ENCODE measurements at places on chromosomes 1 and 21.

DNA sequence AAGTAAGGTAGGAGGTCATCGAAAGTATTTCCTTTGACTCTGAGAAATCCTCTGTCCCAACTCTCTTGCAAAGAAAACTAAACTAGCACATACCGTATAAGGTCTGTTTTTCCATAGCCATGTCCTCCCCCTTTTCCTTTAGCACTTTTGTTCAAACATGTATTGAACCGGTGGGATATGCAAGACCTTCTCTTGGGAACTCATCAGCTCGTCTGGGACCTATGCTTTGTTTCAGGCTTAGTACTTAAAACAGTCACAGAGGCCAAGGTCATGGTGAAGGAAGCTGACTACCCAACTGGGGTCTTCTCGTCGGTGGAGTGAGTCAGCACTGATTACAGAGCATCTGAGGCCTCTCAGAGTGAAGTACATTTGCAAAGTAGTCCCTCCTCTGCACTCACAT is 185.0 kb downstream of the ZBTB18 start:
- no peak for DNase-seq

GRCh38 chr1:82018319-82018718 is 217.6 kb downstream of the ADGRL2 start:
- DNase-seq, result no peak

DNA sequence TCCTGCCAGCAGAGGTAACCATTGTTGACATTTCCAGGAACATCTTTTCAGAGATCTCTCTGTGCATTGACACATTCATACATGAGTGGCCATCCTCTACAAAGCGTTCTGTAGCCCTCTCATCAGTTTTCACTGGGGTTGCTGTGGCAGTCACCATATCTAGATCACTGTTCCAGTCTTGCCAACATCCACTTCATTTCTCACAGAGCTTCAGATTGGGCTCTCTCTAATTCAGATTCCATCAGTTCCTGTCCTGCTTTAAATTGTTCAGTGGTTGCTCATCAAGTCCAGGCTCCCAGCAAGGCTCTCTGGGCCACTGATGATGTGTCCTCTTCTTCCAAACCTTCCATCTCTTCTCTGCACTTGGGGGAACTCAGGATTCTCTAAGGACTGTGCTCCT is 173.7 kb downstream of the KCNJ6 start:
- DNase-seq, result no peak

GRCh38 chr1:59669752-59670312 is 144.9 kb upstream of the HOOK1 start:
- DNase-seq, result no peak

- no peak for DNase-seq
Measured at GRCh38 chr1:115436596-115436995, 98.5 kb upstream of the NGF start.

- DNase-seq, result no peak
Measured at GRCh38 chr1:167631936-167632614, 2.0 kb downstream of the RCSD1 start.

DNA sequence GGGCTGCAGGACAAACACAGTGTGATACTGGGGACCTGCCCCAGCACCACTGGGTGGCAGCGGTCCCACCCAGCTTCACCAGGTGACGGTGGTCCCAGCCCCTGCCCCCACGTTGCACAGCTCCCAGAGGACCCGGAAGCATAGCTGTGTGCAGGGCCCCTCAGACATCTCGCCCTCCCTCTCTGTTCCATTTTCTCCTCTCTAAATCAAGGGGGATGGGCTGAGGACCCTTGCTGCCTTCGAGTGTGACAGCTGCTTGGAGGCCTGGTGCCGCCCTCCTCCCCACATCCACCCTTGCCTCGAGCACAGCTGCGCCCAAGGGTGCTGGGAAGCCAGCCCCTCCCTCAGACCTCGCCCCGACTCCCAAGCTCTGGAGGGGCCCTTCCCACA is 16.1 kb upstream of the LRRC3 start:
- DNase-seq, result peak; percentile 16

DNA sequence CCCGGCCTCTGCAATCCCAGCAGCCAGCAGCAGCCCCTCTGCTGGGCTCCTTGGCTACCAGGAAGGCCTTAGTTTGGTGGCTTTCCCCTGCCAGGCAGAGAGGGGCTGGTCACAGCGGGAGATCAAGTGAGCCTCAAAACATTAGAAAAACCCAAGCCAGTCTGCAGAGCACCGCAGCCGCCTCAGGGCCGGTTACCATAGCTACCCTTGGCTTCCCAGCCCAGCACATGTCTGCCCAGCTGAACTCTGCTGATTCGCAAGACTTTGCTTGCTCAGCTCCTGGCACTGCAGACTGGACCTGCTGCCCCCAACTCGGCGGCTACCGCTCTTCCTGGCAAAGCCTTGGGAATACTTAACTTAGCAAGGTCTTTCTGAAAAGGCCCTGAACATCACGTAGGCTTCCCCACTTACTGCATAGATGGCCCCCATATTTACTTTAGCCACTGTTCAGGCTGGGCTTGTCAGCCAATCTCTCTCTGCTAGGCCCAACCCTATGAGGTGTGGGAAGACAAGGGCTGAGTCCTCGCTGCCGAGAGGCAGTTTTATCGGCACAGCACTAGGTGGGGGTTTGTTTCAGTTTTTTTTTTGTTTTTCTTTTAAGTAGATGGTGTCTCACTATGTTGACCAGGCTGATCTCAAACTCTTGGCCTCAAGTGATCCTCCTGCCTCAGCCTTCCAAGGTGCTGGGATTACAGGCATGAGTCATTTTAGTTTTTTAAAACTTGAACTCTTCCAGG is 28.6 kb upstream of the PLEKHG5 start:
- peak; percentile 30 for DNase-seq

- no peak for DNase-seq
Measured at GRCh38 chr1:34744851-34745250, 10.0 kb upstream of the GJB5 start.

- peak; percentile 62 for DNase-seq
Measured at GRCh38 chr1:173862769-173863223, 5.0 kb downstream of the GAS5 start.

DNA sequence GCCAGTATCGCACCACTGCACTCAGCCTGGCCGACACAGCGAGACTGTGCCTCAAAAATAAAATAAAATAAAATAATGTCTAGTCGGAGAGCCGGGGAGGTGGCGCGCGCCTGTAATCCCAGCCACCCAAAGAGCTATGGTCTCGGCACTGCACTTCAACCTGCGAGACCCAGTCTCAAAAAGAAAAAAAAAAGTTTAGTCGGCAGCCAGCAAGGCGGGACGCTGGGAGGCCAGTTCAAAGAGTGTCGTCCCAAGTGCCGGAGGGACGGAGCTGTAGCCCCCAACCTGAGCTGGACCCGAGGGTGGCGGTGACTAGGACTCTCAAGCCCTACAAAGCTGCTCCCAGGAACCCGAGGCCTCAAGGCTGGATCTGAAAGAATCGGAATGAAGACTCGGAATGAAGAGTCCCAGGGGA is 632 bp upstream of the FALEC start:
- no peak for DNase-seq

DNA sequence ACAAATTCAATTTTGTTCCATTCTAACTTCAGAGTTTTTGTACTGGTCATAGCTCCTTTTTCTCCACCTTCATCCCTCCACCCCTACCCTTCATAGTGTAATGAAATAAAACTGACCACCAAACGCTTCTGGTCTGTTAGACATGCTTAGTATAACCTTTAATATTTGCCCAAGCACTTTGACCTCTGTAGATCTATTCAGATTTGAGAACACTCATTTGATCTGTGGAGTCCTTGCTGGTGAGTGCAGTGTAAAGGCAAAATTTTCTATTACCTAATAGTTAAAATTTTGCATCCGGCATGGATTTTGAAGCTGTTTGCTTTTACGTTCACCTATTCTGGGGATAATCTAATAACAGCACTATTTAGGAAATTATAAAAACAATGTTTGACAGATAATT is 41.2 kb downstream of the TMEM200B start:
- DNase-seq, result no peak

DNA sequence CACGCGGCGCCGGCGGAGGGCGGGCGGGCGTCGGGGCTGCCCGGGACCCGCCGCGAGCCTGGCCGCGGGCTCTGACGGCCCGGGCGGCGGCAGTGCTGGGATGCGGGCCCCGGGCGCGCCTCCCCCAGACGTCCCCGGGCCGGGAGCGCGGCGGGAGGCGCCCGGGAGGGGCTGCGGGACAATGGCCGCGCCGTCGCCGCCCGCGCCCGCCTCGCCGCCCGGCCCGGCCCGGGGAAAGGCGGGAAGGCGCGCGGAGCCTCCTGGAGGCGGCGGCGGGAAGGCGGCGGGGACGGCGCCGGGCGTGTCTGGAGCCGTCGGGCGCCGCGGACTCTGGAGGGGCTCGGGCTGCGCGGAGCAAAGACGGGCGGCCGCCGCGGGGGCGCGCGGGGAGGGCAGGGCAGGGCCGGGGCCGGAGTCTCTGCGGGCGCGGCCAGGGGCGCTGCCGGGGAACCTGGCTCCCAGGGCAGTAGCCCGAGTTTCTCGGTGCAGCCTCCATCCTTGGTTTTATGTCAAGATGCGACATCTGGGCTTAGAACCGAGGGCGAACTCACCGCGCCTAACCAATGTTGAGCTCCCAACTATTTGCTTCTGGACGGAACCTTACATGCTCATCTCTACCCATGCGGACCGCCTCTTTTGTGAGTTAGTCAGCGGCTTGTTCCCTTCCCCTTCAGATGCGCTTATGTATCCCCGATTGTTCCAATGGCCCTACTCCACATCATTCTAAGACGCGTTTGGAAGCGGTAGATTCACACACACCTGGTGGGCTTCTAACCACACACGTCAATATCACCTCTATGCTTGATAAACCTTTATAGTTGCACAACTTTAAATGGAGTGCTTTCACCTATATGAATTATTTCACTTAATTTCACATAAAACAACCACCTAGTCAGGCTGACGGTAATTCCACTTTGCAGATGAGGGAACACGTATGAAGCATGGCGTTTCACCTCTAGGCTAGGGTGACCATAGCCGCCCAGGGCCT is 651 bp downstream of the ZBTB8A start:
- peak; percentile 57 for DNase-seq

GRCh38 chr1:50214717-50215116 is 106.0 kb downstream of the ELAVL4 start:
- peak; percentile 82 for DNase-seq

GRCh38 chr1:245041058-245041698 is 113.6 kb upstream of the KIF26B start:
- peak; percentile 32 for DNase-seq

DNA sequence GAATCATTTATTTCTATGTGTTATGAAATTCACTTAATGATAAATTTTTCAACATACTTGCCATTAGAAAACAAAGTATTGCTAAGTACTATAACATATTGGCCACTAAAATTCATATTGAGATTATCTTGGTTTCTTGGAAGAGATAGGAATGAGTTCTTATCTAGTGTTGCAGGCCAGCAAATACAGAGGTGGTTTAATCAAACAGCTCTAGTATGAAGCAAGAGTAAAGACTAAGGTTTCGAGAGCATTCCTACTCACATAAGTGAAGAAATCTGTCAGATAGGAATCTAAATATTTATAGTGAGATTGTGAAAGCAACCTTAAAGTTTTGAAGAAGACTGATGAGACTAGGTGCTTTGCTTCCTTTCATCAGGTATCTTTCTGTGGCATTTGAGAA is 37.9 kb upstream of the FOXE3 start:
- no peak for DNase-seq

DNA sequence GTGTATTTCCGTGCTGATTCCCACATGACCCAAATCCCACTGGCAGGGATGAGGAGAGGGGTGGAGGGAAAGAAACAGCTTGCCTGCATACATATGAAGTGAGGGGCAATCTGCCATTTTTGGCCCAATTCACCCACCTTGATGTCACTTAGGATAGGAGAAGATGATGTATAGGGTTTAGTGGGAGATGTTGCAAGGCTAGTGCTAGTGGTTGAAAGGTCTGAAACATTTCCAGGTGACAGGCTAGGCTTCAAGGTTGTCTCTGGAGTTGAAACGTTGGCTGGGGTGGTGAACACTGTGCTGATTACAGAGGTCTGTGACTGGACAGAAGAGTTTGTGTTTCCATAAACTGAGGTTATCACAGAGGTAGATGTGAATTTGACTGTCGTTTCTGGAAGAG is 12.1 kb downstream of the CD34 start:
- no peak for DNase-seq

GRCh38 chr1:54272772-54273091 is 72.8 kb downstream of the MRPL37 start:
- DNase-seq, result no peak

DNA sequence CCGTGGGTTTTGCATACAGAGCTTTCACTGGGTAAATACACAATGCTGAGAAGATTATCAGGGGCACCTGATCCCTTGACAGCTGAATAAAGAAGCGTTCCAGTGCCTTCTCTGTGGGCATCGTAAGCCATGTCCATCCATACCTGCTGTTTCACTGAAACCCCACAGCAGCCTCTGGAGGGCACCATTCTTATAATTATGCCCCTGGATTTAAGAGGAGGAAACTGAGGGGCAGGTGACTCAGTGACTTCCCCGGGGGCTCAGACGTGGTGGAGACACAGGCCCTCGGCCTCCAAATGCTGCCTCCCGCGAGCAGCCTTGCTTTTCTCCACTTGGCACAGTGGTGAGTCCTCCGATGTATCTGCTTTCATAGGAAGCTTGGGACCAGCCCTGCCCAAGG is 56.7 kb downstream of the B3GALT5 start:
- DNase-seq, result no peak

GRCh38 chr1:246725191-246725590 is 982 bp downstream of the SCCPDH start:
- DNase-seq, result no peak

DNA sequence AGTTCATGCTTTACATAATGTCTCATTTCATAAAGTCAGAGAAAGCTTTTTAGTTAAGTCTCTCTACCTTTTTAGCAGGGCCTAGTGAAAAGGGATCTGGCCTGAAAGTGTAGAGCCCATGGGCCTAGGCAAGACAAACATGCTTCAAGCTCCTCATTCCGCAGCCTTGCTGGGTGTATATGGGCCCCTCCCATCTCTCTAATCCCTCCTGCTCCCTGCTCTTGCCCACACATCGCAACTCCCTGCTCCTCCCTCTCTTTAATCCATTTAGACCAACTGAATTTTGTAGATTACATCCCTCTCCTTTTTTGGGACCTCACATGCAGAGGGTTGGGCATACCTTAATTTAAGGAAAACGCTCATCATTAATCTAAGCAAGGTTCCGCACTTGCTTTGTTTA is 42.3 kb upstream of the CCDC190 start:
- peak; percentile 99 for DNase-seq

Data from NCI-H82 (cell line).